ENCODE measurements at places on chromosomes 1 and 21. TPM values are rescaled to one million over a fixed set of nuclear protein-coding genes. Genes with fewer than 3 reads are reported as not detected.

The SNAP47 gene
- 25.3 TPM for total RNA-seq

The ABCG1 gene
- 6.7 TPM for total RNA-seq

- DNase-seq = no peak
Measured at GRCh38 chr1:220880726-220881506, 1.7 kb downstream of the HLX start.

GRCh38 chr1:224433041-224433691 is 1.4 kb downstream of the WDR26 start:
- DNase-seq = peak; percentile 45

- no peak for DNase-seq
Measured at GRCh38 chr1:180567654-180568053, 8.9 kb downstream of the OVAAL start.

GRCh38 chr1:35451125-35451528 is 106.1 kb downstream of the KIAA0319L start:
- DNase-seq = peak; percentile 84

- DNase-seq = no peak
Measured at GRCh38 chr1:89201106-89201794, 2.5 kb upstream of the GBP4 start.

All from activated CD8-positive, alpha-beta T cell treated with anti-CD3 and anti-CD28 coated beads, Interleukin-2, amount 10 ng/mL, durations not matched to agents 7 days and 5 days (primary cell).